ENCODE measurements at places on chromosomes 1 and 21.
A peak's percentile ranks its signal among the peaks of the same experiment; 100 is the strongest.

GRCh38 chr1:159802111-159802510, at the start of gene FCRL6:
TSS of gene FCRL6 (plus strand) at chr1:159802360. CDS start at chr1:159802425, 65 bp downstream.
- DNase-seq = no peak

- no peak for DNase-seq
These were observed 221.2 kb downstream of the KCNH1 start for GRCh38 chr1:210912752-210913151.

GRCh38 chr1:32204943-32205361, 519 bp upstream of the IQCC start:
- DNase-seq = no peak

DNA sequence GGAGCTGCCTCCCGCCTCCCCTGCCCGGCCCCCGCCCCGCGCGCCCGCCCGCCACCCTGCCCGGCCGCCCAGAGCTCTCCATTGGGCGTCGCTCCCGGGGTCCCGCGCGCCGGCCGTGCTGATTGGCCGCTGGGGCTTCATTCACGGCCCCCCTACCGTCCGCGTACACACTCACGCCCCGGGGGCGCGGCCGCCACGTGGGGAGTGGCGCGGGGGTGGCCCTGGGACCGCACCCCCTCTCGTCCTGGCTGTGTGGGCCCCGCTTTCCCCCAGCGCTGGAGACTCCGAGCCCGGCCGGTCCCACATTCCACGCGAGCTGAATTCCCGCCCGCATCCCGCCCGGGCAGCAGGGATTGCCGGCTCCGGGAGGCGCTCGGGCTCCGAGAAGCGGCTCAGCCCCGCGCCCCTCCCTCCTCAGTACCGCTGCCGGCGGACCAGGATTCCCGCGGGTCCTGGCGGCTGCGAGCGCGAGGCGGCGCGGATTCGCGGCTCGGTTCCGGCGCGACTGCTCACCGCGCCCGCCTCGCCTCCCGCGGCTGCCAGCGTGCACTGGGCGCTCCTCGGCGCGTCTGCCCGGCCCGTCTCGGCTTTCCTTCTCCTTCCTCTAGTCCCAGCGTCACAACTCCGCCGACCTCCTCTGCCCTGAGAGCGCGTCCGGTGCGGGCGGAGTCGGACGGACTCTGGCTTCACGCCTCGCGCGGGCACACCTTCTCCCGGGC, 450 bp upstream of the POU3F1 start:
- DNase-seq = no peak

DNA sequence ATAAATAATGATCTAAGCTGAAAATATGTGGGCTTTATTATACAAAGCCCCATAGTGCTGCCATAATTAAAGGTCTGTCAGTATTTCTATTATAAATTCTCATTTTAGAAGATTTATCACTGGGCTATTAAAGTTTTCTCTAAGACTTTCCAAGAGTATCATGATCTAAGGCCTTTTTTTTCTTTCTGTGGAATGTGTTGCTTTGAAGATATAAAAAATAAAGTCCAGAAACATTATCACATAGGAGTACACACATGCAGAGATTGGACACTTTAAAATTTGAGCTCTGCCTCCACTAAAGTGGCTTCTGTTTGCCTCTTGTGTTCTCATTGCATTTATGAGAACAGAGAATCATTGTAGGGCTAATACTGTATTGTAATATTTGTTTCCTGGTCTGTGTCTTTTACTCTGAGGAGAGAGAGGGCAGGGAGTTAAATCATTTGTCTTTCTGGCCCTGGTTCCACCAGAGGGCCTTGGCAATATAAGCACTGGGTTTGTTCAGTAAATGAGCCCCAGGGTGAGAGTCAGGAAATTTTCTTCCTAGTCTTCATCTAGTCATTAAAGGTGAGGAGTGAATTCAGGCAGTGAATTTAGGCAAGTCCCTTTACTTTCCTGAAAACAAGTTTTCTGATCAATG, 70.2 kb downstream of the NFIA start:
- no peak for DNase-seq

DNA sequence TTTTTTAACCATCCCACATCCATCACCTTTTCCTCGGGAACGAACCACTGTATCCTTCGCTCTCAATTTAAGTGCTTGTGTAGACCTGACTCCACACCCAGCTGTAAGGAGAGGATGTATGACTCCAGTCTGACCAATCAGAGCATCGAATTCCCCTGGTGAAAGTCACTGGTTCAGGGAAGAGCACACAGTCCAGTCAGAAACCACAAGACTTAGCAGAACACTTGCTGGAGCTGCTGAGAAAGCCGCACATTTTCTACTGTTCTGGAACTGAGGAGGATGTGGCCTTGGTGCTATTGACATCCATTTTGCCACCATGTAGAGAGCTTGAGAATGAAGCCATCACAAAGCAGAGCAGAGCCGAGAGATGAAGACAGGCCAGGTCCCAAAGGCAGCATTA, 59.9 kb upstream of the CNN3 start:
- no peak for DNase-seq

GRCh38 chr21:20739421-20739820, 258.8 kb upstream of the NCAM2 start:
- no peak for DNase-seq

DNA sequence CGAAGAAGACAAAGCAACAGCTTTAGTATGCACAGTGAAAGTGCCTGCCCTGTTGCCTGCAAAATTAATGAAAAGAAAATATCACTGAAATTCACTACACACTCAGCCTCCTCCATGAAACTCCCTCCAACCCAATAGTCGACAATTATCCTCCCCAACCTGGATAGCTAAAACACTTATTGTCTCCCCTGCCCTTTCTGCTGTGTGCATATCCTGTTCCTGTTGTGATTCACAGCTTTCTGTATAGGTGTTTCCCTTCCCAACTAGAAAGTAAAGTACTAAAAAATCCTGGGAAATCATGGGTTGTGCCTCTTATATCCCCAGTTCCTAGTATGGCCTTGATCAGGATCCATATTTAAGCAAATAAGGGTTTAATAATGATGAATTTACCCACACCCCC, 412.1 kb downstream of the LTN1 start:
- DNase-seq = no peak

DNA sequence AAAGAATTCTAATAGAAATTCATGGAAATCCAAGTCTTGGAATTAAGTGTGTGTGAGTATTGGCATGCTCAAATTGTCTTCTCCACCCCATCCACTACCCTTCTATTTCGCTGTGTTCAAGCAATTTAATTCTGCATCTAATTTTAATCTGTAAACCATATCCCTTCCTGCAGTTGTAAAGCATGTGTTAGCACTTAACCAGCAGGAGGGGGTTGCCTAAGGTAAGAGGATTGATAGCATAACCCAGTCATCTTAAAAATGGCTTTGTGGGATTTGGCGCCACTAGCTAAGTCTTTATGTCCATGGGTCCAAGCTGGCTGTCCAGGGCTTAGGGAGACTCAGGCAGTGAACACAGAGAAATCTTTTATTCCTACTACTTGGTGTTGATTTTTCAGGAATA, 210.3 kb downstream of the PTPRC start:
- DNase-seq = no peak

DNA sequence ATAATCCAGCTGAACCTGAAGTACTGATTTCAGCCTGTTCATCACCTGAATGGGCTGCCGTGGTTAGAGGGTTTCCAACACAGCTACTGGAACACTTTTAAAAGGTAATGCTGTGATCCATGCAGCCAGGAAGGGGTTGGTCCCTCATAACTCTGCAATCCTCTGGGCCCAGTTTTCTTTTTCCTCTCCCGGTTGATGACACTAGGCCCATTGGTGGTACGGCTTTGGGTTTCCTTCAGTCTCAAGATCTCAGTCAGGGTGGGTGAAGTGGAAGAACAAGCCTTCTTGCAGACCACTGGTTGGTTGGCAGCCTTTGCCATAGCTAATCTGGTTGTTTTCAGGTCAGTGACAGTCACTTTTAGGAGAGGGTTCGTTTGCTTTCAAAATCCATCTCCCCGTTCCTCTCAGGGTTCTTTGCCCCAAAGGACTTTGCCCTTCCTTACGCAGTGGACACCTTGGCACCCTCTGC, 502 bp upstream of the SLC35A3 start:
- no peak for DNase-seq

GRCh38 chr1:161031874-161032273, 6.9 kb downstream of the TSTD1 start:
- DNase-seq = no peak

DNA sequence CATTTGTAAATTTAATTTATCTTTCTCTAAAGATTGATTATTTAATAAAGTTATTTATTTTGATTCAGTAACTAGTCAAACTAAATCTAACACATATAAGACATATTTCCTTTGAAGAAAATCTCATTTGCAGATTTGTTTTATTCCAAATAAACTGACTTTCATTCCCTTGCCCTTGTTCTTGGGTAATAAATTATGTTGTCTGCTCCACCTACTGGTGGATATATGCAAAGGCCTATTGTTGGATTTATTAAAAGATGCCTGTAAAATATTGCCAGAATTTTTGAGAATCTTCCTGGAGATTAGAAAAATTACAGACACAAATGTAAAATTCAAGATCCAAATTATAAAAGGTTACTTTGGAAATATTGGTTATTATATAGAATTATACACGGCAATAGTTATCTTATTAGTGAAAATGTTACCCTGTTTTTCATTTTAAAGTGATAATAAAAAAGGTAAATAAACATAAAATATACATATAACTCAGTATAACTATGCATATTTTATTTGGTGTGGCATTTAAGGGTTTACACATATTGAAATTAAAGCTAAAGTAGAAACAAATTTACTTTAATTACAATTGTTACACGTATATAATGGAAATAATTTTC, 116.1 kb downstream of the SPATA17 start:
- no peak for DNase-seq

DNA sequence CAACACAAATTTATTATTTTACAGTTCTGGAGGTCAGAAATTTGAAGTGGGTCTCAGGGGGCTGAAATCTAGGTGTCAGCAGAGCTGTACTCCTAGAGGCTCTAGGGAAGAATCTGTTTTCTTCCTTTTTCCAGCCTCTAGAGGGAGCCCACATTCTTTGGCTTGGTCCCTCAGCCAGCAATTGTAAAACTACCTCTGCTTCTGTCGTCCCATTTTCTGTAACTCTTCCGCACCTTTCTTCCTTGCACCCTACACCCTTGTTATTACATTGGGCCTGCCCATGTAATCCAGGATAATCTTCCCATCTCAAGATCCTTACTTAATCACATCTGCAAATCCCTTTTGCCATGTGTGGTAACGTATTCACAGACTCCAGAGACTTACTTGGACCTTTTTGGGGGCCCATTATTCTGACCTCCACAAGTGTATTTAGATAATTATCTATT, 24.8 kb upstream of the THEM4 start:
- DNase-seq = no peak

DNA sequence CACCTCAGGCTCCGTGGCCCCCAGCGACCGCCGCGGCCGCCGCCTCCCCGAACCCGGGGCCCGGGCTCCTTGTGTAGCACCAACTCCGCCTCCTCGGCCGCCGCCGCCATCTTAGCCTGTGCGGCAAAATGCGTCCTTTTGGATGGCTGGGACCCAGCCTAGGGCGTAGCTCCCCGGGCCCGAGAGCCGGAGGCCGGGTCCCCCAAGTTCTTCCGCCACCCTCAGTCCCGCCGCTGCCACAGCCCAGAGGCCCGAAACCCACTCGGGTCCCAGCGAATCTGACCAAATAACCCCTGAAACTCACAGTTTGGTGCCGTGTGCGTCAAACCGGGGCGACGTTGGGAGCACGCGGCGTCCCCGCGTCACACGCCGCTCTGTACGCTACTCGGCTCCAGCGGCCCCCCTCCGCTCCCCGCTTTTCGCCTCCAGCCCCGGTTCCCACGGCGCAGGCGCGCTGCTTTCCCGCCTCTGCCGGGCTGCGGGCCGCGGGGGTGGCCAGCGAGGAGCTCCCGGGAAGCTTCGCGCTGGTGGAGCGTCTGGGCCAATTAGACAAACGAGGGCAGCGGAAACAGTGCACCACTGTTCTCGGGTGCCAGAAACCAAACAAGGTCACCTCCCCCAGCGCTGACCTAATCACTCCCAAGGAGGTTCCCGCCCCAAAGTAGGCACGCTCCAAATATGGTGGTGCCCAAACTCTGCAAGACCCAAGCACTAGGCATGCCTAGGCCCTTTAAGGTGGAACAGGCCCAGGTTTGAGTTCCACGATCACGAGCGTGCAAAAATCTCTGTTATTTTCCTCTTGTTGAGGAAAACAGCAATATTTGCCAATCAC, at the start of gene ZNF644:
Gene ZNF644 (minus strand): TSS at position 350 of the 832 bp plus-strand sequence. CDS start 39,682 bp downstream, outside the sequence.
- peak; percentile 46 for DNase-seq

DNA sequence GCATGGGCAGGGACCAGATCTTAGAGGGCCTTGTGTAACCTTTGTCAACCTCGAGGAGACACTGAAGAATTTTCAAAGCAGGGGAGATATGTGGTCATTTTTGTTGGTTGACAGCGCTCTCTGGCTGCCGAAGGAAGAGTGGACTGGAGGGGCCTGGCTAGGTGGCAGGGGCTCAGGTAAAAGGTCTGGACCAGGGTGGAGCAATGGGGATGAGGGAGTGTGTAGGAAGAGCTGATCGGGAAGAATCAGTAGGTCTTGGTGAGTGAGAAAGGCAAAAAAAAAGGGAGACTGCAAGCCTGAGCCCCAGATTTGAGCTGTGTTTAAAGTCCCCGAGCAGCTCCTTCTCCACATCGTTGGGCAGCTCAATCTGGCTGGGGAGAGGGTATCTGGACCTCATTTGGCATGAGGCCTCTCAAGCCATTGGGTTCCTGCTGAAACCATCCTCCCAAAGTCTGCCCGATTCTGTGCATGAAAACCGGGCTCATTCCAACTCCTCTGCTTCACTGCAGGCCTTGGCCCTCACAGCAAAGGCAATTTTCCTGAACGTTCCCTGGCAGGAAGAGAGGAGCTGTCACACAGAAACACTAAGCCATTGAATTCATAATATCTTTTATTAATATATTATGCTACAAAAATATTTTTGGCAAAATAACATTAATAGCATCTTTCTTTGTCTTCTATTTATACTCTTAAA, 237.1 kb downstream of the TRABD2B start:
- no peak for DNase-seq

DNA sequence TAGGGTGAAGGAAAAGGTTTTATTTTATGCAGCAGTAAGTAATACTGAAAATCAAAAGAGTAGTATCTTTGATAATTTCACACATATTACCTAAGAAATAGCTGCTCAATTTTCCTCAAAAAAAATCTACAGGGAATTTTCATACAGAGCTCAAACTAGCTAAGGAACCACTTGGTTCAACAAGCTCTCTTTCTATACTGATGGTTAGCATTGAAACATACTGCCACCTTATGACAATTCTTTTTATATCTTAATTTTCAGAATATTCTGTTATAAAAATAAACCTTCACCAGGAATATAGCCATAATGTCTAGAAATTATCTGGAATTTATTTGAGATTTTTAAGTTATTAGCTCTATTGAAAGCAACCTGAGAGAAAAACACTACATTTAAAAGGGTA, 142.1 kb downstream of the DPYD start:
- DNase-seq = no peak

DNA sequence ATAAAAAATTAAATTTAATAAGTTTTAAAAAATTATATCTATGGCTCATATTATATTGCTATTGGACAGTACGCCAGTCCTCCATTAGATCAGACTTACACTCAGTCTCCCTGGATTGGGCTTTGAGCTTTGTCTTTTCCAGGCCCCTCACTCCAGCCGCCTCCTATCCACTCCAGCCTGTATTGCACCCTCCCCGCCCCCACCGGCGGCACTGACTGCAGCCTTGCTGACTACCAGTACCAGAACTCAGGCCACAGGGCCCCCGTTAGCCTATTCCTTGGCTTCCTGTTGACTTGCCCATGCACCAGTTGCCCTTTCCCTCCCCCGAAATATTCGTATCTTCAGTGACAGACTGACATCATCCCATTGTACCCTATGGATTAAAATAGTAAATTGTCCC, 127.9 kb downstream of the CSMD2 start:
- DNase-seq = no peak

GRCh38 chr1:202821467-202821866, 10.7 kb downstream of the PCAT6 start:
- no peak for DNase-seq

Measured in retinal pigment epithelial cell (primary cell).